ENCODE measurements at places on chromosomes 16 and 17. TPM values are rescaled to one million over a fixed set of nuclear protein-coding genes. Genes with fewer than 3 reads are reported as not detected.

KIF19 gene
- total RNA-seq: 0.42 TPM

GRCh38 chr17:77887464-77888241 lies 70.8 kb upstream of the TNRC6C start:
- peak; percentile 87 for DNase-seq
- peaks cover 35% of the 10 kb centered on the region for H3K27me3 ChIP-seq
- peaks cover 6% of the 10 kb centered on the region for H3K4me1 ChIP-seq

ALOX12B gene
- total RNA-seq: 1.6 TPM

PPP4C gene
- 94.3 TPM for total RNA-seq

GRCh38 chr17:9371019-9371418 lies 204.6 kb downstream of the STX8 start:
- H3K4me3 ChIP-seq: no peak overlapping the region
- no peak for DNase-seq
- no peaks in the 10 kb centered on the region for H3K36me3 ChIP-seq
- H3K27me3 ChIP-seq: no peaks in the 10 kb centered on the region
- H3K27ac ChIP-seq: no peak overlapping the region

GRCh38 chr17:77889866-77890760 lies 68.4 kb upstream of the TNRC6C start:
- DNase-seq: no peak
- H3K4me1 ChIP-seq: peaks cover 5% of the 10 kb centered on the region
- H3K36me3 ChIP-seq: no peaks in the 10 kb centered on the region
- H3K27me3 ChIP-seq: peaks cover 24% of the 10 kb centered on the region

- H3K36me3 ChIP-seq: no peaks in the 10 kb centered on the region
- no peaks in the 10 kb centered on the region for H3K4me1 ChIP-seq
- H3K4me3 ChIP-seq: no peak overlapping the region
- H3K27me3 ChIP-seq: no peaks in the 10 kb centered on the region
Measured at GRCh38 chr16:7037495-7037894, 295.1 kb upstream of the RBFOX1 start.

TRPV3 gene
- total RNA-seq: 1.8 TPM

DNA sequence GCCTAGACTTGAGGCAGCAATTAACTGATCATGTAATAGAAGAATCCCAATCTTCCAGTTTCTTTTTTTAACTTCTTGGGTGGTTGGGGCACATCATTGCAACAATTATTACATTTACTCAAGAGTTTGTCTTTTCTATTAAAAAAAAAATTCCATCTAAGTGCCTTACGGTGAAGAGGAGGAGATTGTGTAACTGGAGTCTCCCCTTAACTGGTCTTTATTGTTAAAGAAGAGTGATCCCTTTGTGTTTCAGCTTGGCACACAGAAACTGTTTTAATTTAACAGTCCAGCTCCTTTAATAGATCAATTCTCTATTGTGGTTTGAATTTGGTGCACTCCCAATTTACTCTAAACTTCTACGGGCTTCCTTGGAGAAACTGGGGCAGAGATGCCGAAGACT lies 75.2 kb downstream of the FTO start:
- no peak overlapping the region for H3K4me3 ChIP-seq
- H3K36me3 ChIP-seq: no peaks in the 10 kb centered on the region
- no peak overlapping the region for H3K27ac ChIP-seq
- peaks cover 19% of the 10 kb centered on the region for H3K4me1 ChIP-seq
- peak; percentile 46 for DNase-seq

GRCh38 chr17:73706858-73707257 lies 62.6 kb upstream of the SDK2 start:
- no peaks in the 10 kb centered on the region for H3K4me1 ChIP-seq
- H3K27me3 ChIP-seq: peaks cover 11% of the 10 kb centered on the region
- H3K27ac ChIP-seq: no peak overlapping the region

PPP1R27 gene
- total RNA-seq: not detected

- no peaks in the 10 kb centered on the region for H3K36me3 ChIP-seq
- H3K4me3 ChIP-seq: no peak overlapping the region
- H3K27me3 ChIP-seq: no peaks in the 10 kb centered on the region
Measured at GRCh38 chr17:78317794-78318400, 42.0 kb downstream of the SOCS3 start.

- peak; percentile 67 for DNase-seq
- H3K27ac ChIP-seq: peak overlapping the region; percentile 76
- H3K4me1 ChIP-seq: peaks cover 16% of the 10 kb centered on the region
- H3K27me3 ChIP-seq: no peaks in the 10 kb centered on the region
Measured at GRCh38 chr16:381012-381788, 578 bp downstream of the PGAP6 start.

DNA sequence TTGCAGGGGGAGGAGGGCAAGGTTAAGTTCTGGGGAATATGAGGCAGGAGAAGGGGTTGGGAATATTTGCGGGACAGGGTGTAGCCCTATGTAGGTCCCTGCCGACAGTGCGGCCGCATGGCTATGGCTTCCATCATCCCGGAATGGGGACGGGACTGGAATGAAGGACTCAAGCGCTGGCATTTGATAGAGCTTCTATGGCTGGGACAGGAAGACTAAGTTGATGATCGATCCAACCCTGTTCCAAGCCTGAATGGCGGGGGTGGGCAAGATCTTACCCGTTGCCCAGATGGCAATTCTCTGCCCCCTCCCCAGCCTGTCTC lies 47.1 kb downstream of the SRCIN1 start:
- no peak for DNase-seq
- no peaks in the 10 kb centered on the region for H3K36me3 ChIP-seq
- H3K4me1 ChIP-seq: peaks cover 15% of the 10 kb centered on the region

KRTAP4-4 gene
- not detected for total RNA-seq

GRCh38 chr17:49488612-49489011 lies 6.5 kb upstream of the NGFR start:
- no peaks in the 10 kb centered on the region for H3K27me3 ChIP-seq
- H3K36me3 ChIP-seq: no peaks in the 10 kb centered on the region
- peaks cover 53% of the 10 kb centered on the region for H3K4me1 ChIP-seq
- peak; percentile 91 for DNase-seq
- H3K27ac ChIP-seq: peak overlapping the region; percentile 88

GRCh38 chr17:78337244-78338109 lies 22.4 kb downstream of the SOCS3 start:
- peaks cover 3% of the 10 kb centered on the region for H3K4me1 ChIP-seq
- H3K27me3 ChIP-seq: no peaks in the 10 kb centered on the region
- no peak overlapping the region for H3K27ac ChIP-seq
- no peak overlapping the region for H3K4me3 ChIP-seq
- no peaks in the 10 kb centered on the region for H3K36me3 ChIP-seq

CD7 gene
- total RNA-seq: not detected

DNA sequence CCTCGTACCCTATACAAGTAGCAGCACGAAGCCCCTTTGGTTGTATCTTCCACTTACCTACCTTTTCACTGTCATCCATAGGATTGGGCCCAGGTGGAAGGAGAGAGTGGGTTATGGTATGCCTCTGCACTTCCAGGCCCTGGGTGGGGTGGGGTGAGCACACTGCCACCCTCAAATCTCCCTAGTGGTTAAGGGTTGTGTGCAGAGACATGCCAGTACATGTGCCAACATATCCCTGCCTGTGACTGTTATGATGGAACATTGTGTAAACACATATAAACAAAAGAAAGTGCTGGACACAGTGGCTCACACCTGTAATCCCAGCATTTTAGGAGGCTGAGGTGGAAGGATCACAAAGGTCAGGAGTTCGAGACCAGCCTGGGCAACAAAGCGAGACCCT lies 11.1 kb downstream of the HROB start:
- no peaks in the 10 kb centered on the region for H3K36me3 ChIP-seq
- H3K4me3 ChIP-seq: no peak overlapping the region
- no peak for DNase-seq
- no peak overlapping the region for H3K27ac ChIP-seq

DNA sequence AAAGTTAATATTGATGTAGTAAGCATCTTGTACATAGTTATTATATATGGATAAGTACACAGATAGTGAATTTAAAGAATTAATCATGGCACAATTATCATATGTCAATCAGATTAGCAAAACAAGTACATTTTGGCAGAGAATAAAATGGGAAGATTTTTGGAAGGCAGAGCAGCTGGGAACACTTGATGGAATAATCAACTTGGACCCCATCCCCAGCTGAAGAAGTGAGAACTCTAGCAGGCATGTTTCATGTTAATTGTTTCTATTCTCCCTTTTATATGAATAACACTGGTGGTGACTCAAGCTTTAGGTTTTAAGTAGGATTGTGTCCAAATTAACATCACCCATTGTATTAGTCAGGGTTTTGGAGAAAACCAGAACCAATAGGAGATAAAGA lies 198.7 kb downstream of the KCNJ2 start:
- no peaks in the 10 kb centered on the region for H3K27me3 ChIP-seq
- no peaks in the 10 kb centered on the region for H3K4me1 ChIP-seq
- no peak for DNase-seq

GRCh38 chr16:83733301-83733700 lies 74.5 kb upstream of the HSBP1 start:
- no peak overlapping the region for H3K4me3 ChIP-seq
- no peaks in the 10 kb centered on the region for H3K4me1 ChIP-seq
- no peaks in the 10 kb centered on the region for H3K36me3 ChIP-seq

MRC2 gene
- 76.0 TPM for total RNA-seq

DNA sequence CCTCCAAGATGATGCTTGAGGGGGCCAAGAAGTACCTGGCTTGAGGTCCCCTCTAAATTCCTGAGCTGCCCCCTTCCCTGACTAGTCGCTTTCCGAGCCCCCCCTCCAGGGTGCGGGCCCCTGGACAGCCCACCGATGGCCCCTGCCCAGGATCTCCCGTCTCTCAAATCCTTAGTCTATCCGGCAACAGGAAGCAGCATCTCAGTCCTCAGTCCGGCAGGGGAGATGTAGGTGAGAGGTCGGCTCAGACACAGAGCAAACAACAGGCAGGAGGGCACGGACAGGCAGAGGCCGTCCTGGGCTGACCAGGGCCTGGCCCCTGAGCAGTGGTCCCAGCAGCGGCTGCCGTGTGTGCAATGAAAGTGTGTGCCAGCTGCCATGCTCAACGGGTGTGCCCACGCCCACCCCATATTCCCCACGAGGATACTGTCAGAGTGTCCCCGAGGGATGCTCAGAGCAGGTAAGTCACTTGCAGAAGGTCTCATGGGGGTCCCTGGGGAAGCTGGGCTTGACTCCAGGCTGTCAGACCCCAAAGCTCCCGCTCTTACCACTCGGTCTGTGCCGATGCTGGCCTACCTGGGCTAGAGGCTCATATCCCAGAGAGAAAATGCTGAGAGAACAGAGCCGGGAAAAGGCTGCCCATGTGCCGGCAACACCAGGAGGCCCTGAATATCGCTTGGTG lies 7.2 kb downstream of the SLC43A2 start:
- no peak overlapping the region for H3K4me3 ChIP-seq
- H3K27ac ChIP-seq: no peak overlapping the region
- H3K36me3 ChIP-seq: no peaks in the 10 kb centered on the region
- DNase-seq: no peak
- H3K4me1 ChIP-seq: no peaks in the 10 kb centered on the region

DNA sequence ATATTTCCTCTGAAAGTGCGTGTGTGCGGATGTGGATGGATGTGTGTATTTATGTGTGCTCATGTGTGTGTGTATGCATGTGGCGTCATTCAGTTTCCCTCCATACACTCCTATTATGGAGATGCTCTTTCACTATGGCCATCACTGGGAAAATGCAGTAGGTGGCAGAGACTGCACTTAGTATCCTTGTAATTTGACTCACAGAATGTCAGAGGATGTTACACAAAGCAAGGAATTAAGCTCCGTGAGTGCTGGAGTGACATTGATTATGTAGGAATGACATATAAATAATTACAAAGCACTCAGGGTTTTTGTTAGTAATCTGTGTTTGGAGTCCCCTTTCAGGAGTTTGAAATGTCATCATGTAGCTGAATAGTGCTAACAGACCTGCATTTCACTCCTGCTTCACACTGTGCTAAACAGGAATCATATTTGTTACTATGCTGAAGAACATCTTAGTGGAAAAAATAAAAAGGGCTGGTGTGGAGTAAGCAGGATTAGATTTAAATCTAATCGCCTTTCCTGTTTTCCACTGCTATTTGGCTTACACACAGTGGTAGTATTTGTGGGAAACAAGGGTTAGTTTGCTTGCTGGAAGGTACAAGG lies 59.6 kb downstream of the HS3ST4 start:
- no peak overlapping the region for H3K4me3 ChIP-seq
- H3K4me1 ChIP-seq: no peaks in the 10 kb centered on the region
- no peaks in the 10 kb centered on the region for H3K36me3 ChIP-seq
- H3K27ac ChIP-seq: no peak overlapping the region
- DNase-seq: no peak

GRCh38 chr16:20073203-20074098 lies at the start of gene GPR139:
Gene GPR139 (minus strand): TSS chr16:20073890. CDS start chr16:20073616, 274 bp downstream.
- H3K27ac ChIP-seq: no peak within 1 kb of the TSS
- peaks cover 78% of the 10 kb centered on the region for H3K27me3 ChIP-seq
- DNase-seq: peak; percentile 2
- no peaks in the 10 kb centered on the region for H3K4me1 ChIP-seq

ARHGAP44 gene
- total RNA-seq: 7.1 TPM

DNA sequence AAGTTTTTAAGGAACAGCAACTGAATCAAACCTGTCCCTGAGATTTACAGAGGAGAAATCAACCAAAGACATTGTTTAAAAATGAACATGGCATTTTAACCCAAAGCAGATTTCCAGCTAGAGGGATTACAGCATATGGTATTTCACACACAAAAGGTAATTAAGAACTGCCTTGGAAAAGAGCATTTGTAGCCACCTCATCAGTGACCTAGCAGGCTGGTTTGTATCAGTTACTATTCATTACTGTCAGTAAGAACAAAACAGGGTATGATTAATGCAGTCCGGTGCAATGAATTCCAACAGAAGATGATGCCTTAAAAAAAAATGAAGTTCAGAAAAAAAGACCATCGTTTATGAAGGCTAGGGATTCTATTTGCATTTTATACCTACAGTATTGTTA lies 219.9 kb downstream of the CHD9NB start:
- H3K36me3 ChIP-seq: no peaks in the 10 kb centered on the region
- peaks cover 15% of the 10 kb centered on the region for H3K27me3 ChIP-seq
- no peak for DNase-seq
- H3K4me1 ChIP-seq: no peaks in the 10 kb centered on the region
- no peak overlapping the region for H3K27ac ChIP-seq

GRCh38 chr16:56202036-56202435 lies 10.7 kb downstream of the GNAO1 start:
- no peaks in the 10 kb centered on the region for H3K4me1 ChIP-seq
- H3K36me3 ChIP-seq: no peaks in the 10 kb centered on the region
- DNase-seq: no peak
- H3K27me3 ChIP-seq: no peaks in the 10 kb centered on the region

- no peaks in the 10 kb centered on the region for H3K36me3 ChIP-seq
- H3K27ac ChIP-seq: no peak overlapping the region
- peak; percentile 73 for DNase-seq
- H3K4me1 ChIP-seq: no peaks in the 10 kb centered on the region
- H3K4me3 ChIP-seq: no peak overlapping the region
- H3K27me3 ChIP-seq: no peaks in the 10 kb centered on the region
Measured at GRCh38 chr16:89863741-89864526, 9.5 kb upstream of the TCF25 start.

ANKRD40CL gene
- total RNA-seq: not detected

GRCh38 chr16:80023865-80024264 lies 423.3 kb upstream of the MAF start:
- DNase-seq: no peak
- no peak overlapping the region for H3K27ac ChIP-seq
- H3K4me1 ChIP-seq: no peaks in the 10 kb centered on the region
- no peaks in the 10 kb centered on the region for H3K36me3 ChIP-seq
- peaks cover 97% of the 10 kb centered on the region for H3K27me3 ChIP-seq
